B cell (primary cell): ENCODE measurements at places on chromosomes 16 and 17. TPM values are rescaled to one million over a fixed set of nuclear protein-coding genes. Genes with fewer than 3 reads are reported as not detected.

DNA sequence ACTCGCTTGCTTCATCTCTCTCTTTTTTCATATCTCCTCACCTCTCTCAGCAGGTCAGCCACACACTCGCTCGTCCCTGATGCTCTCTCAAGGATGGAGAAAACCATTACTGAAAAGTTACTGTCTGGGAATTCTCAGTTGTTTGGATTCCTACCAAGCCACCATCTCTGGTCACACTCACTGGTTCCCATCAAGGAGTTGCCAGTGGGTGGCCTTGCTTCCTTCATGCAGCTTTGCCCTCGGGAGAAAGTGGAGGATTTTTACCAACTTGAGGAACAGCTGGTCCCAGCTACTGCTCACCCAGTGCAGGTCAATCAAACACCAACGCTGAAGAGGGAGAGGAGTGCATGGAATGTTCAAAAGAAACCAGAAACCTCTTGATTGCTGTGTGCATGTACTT is 25.3 kb downstream of the MEOX1 start:
- no peak overlapping the region for H3K4me3 ChIP-seq
- no peaks in the 10 kb centered on the region for H3K4me1 ChIP-seq
- no peaks in the 10 kb centered on the region for H3K27me3 ChIP-seq

- no peaks in the 10 kb centered on the region for H3K4me1 ChIP-seq
- no peaks in the 10 kb centered on the region for H3K27me3 ChIP-seq
- H3K27ac ChIP-seq = no peak overlapping the region
- no peak overlapping the region for H3K4me3 ChIP-seq
These were observed 152.0 kb upstream of the CDC42EP4 start for GRCh38 chr17:73463821-73464220.

DNA sequence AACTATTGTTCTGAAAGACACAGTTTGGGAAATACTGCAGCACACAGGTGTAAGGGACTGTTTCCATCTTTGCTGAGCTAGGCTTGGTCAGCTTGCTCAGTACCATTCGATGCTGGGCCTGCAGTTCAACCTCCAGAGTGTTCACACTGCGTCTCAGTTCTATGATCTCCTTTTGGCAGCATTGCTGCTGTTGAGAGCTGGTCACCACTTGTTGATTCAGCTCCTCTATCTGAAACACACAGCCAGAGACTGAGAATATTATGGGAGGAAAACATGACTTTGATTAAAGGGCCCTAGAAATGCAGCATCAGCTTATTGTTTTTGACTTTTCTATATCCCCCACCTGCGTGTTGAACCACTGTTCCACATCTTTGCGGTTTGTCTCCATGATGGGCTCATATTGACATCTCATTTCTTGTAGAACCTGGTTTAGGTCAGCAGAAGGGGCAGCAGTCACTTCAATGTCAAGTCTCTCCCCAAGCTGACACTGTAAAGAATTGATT is 4.6 kb downstream of the KRT39 start:
- no peaks in the 10 kb centered on the region for H3K27me3 ChIP-seq
- H3K27ac ChIP-seq = no peak overlapping the region
- no peaks in the 10 kb centered on the region for H3K4me1 ChIP-seq
- no peak overlapping the region for H3K4me3 ChIP-seq
- no peaks in the 10 kb centered on the region for H3K36me3 ChIP-seq

DNA sequence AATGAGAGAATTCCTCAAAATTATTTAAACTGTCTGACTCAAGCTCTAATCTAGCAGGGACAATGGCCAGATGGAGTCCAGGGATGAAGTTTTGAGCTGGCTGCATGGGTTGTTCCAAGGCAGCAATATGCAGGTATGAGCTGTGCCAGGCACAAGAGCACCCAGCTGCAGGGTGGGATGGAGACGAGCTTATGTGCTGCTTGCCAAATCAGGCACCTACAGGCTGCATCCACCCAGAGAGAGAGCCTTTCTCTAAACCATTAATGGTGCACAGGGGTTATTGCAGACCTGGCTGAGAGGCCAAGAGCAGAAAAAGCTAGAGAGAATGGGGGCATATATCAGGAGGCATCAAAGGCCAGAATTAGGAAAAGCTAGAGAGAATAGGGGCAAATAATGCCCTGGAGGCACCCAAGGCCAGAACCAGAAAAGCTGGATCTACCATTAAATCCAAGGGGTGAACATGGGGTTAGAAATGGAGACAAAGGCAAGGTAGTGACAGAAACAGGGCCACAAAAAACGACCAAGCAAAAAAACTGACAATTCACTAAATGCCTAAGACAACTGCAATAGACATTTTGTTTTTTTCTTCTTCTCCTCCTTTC is 11.0 kb downstream of the KRT33A start:
- no peaks in the 10 kb centered on the region for H3K27me3 ChIP-seq
- no peak overlapping the region for H3K27ac ChIP-seq
- H3K36me3 ChIP-seq = no peaks in the 10 kb centered on the region
- peaks cover 11% of the 10 kb centered on the region for H3K4me1 ChIP-seq
- DNase-seq = no peak

DNA sequence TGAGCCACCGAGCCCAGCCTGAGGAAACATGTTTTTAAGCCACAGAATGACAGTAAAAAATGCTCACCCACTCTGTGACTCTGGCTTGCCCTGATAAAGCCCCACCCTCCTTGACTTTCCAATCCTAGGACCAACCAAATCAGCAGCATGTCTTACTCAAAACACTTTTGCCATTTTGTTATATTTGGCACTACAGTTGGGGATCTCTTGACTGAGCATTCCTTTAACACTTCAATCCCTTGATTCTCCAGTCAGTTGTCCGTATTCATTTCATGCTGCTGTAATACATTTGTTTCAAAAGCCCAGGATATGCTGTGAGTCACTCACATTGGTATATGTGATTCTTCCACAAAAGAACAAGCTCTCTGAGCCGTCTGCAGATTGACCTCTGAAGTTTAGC is 8.2 kb downstream of the MYH3 start:
- no peaks in the 10 kb centered on the region for H3K27me3 ChIP-seq
- no peak for DNase-seq
- H3K36me3 ChIP-seq = no peaks in the 10 kb centered on the region
- H3K4me1 ChIP-seq = peaks cover 6% of the 10 kb centered on the region
- no peak overlapping the region for H3K27ac ChIP-seq

DNA sequence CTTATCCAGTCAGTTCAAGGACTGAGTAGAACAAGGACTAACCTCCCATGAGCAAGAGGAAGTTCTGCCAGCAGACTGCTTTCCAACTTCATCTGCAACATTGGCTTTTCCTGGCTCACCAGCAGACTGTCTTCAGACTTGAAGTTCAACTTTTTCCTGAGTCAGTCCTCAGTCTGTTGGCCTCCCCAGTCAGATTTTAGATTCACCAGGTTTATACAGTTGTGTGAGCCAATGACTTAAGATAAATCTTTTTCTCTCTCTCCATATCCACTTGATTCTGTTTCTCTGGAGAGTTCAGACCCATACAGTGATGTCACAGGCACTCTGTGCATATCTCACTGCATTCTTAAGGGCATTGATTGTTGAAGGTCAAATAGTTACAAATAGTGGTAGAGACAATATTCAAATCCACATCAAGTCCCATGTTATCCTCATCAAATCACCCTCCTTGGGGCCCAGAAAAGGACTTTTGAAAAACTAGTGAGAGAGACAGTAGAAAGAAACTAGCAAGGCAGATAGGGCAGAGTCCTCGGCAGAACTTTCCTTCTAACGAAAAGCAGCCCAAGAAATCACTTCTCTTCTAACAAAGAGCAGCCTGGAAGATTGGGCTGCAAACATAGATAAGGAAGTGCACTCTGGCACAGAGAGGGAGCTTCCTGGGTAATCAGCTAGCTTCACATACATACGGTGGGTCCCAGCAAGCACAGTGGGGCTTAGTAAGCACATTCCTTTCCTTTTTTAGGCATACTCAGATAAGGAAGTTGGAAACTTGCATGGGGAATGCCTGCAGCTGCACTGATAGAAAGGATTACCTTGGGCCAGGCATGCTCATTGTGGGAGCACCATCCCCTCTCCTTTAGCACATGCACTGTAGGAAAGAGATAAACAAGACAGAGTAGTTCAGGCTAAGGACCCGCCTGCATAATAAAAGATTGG is 132.3 kb upstream of the FAM20A start:
- H3K4me1 ChIP-seq = no peaks in the 10 kb centered on the region
- H3K4me3 ChIP-seq = no peak overlapping the region
- no peaks in the 10 kb centered on the region for H3K36me3 ChIP-seq
- DNase-seq = no peak

DNA sequence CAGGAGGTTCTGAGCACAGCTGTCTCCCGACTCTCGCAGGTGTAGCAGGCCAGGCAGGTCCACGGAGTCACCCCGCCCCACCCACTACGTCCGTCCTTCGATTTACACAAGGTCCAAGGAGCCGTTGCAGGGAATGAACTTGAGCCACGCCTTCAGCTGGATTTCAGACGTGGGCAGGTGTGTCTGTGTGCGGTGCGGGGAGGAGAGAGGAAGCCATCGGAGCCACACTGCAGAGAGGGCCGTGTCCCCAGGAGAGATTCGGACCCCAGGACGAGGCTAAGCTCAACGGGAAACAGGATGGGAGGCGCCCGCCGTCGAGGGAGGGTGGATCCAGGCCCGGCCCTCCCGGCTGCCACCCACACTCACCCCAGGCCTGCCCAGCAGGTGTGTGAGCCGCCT is 50.3 kb downstream of the RPH3AL start:
- H3K36me3 ChIP-seq = no peaks in the 10 kb centered on the region
- no peak overlapping the region for H3K4me3 ChIP-seq
- H3K27ac ChIP-seq = no peak overlapping the region

DNA sequence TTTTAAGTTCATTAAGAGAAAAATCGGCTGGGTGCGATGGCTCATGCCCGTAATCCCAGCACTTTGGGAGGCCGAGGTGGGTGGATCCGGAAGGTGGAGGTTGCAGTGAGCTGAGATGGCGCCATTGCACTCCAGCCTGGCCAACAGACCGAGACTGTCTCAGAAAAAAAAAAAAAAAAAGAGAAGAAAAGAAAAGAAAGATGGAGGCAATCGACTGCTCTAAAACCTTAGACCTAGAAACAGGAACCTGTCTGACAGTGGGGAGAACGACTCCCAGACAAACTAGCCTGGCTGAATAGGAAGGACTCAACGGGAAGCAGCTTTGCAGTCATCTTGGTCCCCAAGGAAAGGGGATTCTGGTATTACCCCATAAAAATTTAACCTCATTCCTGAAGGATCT is 13.7 kb downstream of the MRC2 start:
- no peak for DNase-seq
- H3K4me1 ChIP-seq = no peaks in the 10 kb centered on the region
- H3K27ac ChIP-seq = no peak overlapping the region

DNA sequence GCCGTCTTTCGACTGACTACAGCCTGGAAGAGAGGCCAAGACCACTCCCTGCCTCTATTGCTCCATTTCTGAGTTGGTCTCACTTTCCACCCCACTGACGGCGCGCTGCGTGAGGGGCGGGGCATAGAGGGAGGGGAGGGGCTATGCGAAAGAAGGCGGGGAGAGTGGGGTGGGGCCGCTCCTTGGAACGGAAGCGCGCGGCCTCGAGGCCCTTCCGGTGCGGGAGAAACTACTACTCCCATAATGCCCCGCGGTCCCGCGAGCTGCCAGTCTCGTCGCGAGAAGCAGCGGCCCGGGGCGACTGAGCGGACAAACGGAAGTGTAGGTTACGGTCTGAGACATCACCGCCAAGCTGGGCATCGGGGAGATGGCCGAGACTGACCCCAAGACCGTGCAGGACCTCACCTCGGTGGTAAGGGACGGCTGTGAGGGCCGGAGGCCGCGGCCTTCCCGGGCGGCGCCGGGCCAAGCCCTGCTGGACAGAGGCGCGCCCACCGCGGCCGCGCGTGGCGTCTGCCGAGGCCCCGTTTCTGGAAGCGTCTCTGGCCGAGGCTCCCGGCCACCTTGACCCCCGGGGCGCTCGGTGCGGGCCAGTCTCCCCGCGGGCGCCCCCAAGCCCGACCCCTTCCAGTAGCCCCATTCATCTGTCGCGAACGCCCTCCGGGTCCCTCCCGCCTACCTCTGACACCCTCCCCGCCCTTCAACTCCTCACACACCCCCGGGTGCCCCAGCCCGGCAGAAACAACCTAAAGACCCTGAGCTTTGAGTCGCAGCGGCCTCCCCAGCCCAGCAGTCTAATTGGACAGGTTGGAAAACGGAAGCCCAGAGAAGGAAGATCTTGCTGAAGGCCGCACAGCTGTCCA is at the start of gene HSBP1:
Gene HSBP1 (plus strand): TSS at position 269 of the 863 bp plus-strand sequence. CDS start 99 bp downstream, at position 368.
- H3K4me3 ChIP-seq = peak within 1 kb of the TSS; percentile 90
- H3K36me3 ChIP-seq = peaks cover 23% of the 10 kb centered on the region
- H3K27me3 ChIP-seq = no peaks in the 10 kb centered on the region
- H3K4me1 ChIP-seq = peaks cover 50% of the 10 kb centered on the region
- DNase-seq = peak; percentile 93
- H3K27ac ChIP-seq = peak within 1 kb of the TSS; percentile 78

- H3K27me3 ChIP-seq = no peaks in the 10 kb centered on the region
- DNase-seq = no peak
- no peaks in the 10 kb centered on the region for H3K4me1 ChIP-seq
- H3K36me3 ChIP-seq = no peaks in the 10 kb centered on the region
These were observed 6.7 kb upstream of the HEATR3 start for GRCh38 chr16:50059111-50059510.

- peaks cover 2% of the 10 kb centered on the region for H3K36me3 ChIP-seq
- no peak overlapping the region for H3K27ac ChIP-seq
- DNase-seq = no peak
- no peaks in the 10 kb centered on the region for H3K27me3 ChIP-seq
- no peak overlapping the region for H3K4me3 ChIP-seq
- peaks cover 23% of the 10 kb centered on the region for H3K4me1 ChIP-seq
These were observed 39.9 kb upstream of the ICAM2 start for GRCh38 chr17:64060331-64060730.

The CD300LB gene
- 0.12 TPM in 1 of 2 replicates, not detected in the other for total RNA-seq

The KRT35 gene
- total RNA-seq = not detected in 2 replicates

The TMEM204 gene
- total RNA-seq = 0.27 and 0.58 TPM in 2 replicates

The SPNS2 gene
- 0.66 TPM in 1 of 2 replicates, not detected in the other for total RNA-seq
